ENCODE measurements at places on chromosomes 11 and 22.

DNA sequence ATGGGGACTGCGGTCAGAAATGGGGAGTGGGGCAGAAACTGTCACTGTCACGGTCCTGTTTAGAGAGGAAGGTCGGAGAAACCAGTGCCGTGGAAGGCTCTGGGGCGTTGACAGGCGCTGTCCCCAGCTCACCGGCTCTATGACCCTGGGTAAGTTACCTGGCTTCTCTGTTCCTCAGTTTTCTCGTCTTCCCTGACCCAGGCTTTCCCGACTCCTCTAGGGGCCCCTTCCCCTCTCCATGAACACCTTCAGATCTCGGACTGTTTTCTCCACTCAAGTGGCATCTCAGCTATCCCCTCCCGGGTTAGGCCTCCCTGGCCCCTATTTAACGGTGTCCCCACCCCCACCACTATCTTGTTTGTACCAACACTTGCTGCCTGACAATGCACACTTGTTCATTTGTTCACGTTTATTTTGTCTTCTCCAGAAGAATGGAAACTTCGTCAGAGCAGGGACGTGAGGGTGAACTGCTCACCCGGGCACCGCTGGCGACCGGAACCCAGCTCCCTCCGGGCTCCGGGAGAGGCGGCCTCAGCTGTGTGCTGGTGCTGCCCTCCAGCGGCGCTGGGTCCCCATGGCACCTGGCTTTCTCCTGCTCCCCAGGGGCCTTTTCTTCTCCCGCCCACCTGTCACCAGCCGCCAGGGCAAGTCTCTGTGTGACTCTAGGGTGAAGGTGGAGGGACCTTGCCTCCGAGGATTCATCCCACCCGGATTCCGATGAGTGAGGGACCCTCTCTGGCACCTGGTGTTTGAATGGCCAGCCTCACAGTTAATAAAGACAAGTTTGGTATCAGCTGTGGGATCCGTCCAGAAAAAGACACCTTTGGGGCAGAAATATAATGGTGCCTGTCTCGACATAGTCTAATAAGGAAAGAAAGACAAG lies 33.1 kb upstream of the SLC35C1 start:
- peak; percentile 82 for DNase-seq

DNA sequence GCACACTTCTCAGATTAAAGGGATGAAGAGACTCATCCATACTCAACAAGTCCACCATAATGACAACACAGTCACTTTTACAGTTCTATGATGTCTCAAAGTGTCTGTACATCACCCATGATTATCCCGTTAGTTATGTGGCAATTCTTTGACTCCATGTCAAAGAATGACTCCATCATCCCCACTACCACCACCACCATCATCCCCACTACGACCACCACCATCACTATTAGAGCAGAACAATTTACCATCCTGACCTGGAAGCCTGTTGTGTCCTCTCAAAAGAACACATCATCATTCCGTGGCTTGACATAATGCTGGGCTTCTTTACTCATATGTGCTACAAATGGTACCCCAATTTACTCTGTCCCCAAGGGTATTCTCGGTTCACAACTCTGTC lies 13.7 kb downstream of the PRR5L start:
- DNase-seq: no peak

- no peak for DNase-seq
Observed at GRCh38 chr11:96200243-96200642, 142.8 kb downstream of the MAML2 start.

DNA sequence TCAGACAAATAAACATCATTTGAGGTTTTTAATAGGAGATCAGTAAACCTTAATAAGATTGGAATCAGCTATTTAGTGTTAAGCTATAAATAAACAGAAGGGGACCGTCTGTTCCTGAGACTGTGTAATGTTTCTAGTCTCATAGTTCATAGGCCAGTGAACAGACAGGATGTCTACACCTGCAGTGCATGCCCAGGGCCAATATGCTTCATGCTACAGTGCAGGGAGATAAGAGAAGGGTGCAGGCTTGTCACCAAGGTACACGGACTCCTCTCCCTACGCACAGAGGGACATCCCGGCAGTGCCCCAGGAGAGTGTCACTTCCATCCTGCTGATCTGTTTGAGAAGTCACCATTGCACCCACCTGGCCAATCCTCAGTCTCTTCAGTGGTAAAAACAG lies 148.6 kb downstream of the OPCML start:
- DNase-seq: no peak

DNA sequence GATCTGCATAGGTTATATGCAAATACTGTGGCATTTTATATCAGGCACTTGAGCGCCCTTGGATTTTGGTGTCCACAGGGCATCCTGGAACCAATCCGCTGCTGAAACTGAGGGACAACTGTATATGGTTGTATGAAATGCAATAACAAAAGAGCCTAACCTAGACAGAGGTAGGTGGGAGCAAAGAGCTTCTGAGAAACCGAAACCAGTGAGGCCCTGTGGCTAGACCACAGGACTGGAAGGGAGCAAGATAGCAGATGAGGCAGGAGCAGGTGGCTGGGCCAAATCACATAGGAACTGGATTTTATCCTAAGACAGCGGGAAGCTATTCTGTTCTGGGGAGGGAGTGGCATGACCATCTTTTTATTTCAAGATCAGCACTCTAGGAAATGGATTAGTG lies 30.1 kb downstream of the RCN1 start:
- no peak for DNase-seq

DNA sequence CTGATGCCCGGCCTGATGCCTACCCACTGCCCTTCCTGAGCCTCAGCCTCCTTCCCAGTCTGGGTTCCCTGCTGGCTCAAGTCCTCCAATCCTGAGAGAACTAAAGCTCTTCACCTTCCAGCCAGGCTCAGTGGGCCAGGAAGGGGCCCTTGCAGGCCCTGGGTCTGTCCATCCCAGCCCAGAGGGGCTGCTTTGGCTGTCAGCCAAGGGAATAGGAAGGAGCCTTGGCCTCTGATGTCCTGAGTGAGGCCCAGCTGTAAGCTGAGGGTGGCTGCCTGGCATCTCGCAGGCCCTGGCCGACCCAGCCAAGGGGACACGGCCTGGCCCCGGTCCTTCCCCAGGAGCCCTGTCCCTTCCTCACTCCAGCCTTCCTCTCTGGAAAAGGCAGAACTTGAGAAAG lies 83.4 kb downstream of the DHCR7 start:
- no peak for DNase-seq

GRCh38 chr11:63673579-63673978 lies 2.4 kb upstream of the ATL3 start:
- no peak for DNase-seq

DNA sequence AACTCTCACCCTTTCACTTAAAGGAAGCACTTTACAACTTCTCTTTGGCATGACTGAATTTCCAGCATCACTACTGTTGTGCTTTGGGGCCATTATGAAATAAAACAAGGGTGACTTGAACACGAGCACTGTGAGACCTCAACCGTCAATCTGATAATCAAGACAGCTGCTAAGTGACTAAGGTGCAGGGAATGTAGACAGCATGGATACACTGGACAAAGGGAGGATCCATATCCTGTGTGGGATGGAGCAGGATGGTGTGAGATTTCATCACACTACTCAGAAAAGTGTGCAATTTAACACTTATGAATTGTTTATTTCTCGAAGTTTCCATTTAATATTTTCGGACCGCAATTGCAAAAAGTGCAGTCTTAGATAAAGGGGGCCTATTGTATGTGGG lies 16.1 kb upstream of the EXPH5 start:
- DNase-seq: no peak

- peak; percentile 13 for DNase-seq
Observed at GRCh38 chr11:31509051-31509428, 382 bp downstream of the IMMP1L start.

- DNase-seq: no peak
Observed at GRCh38 chr11:73397468-73398131, 21.4 kb downstream of the RELT start.

DNA sequence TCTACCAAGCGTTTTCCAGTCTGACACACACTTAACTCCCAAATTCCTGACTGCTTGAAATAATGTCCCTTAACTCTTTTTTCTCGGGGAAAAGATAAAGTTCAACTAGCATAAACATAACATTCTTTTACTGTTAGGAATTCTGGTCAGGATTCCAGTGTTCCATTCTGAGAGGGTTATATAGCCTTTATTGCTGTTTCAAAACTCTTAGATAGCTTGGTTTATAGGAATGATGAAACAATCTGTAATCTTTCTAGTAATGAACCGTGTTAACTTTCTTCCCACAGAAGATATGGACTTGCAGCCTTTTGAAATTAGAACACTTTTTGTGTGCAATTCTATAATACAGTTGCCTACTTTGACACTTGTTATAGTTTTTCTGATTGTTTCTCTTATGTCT lies 8.6 kb downstream of the REXO2 start:
- DNase-seq: no peak

- DNase-seq: no peak
Observed at GRCh38 chr11:36394926-36395325, 98.8 kb downstream of the PRR5L start.

DNA sequence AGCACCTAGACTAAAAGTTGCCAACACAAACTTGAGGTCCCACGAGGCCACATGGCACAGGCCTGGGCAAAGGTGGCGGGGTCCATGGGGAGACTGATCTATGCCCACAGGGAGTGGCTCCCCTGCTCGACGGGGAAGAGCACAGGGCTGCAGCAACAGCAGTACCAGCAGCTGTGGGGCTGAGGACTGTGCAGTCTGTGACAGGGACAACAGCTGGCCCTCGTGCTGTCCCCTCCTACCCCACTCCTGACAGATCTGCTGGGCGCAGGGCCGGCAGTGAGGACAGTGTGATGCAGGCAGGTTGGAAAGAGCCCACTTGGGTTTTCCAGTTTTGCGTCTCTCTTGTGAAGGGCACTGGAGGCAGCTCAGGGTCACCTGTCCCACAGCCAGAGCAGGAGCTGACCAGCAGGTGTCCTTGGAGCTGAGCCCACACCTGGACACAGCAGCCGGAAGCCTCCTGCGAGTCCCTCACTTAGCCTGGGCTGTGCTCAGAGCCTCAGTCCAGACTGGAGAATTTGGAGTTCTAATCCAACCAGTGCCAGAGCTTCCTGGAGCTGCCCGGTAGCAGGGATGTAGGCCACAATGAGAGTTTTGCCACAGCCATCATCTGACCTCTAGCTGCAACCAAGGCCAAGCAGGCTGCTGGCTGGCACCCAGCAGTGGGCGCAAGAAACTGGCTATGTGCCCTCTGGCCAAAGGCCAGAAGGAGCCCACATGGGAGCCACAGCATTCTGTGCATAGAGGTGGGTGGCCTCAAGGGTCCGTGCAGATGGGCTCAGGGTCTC lies 3.6 kb upstream of the GAS2L1 start:
- no peak for DNase-seq

DNA sequence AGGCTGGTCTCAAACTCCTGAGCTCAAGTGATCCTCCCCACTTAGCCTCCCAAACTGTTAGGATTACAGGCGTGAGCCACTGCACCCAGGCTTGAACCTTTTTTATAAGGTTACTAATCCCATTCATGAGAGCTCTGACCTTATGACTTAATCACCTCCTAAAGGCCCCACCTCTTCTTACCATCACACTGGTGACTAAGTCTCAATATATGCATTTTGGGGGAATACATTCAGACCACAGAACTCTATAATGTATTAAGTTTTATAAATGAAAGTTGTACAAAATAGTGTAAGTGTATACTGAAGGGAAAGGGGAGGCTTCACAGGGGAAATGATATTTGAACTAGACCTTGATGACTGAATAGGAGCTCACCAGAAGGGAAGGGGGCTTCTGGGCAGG lies 28.4 kb upstream of the RBFOX2 start:
- DNase-seq: no peak

DNA sequence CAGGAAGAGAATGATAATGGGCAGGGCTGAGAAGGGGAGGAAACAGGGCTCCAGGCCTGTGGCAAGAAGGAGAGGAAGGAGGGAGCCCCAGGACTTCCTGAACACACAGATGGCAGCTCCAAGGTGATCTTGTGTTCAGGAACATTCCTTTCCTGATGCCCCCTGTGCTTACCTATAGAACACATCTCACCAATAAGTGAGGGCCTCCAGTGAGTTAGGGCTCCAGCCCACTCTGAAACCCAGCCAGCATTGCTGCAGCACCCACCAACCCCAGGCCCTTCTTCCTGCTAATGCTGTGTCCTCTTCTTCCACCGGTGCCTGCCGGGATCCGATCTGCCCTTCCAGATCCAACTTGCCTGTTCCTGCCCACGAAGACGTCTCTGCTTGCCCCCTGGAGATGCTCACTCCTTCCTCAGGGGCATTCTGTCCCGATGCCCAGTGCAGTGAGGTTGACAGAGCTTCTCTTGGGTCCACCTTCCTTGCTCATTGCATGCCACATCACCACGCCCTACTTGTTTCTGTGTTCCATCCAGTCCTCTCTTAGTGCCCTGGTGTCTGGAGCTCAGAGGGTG lies 17.4 kb downstream of the ANKK1 start:
- no peak for DNase-seq

GRCh38 chr11:34987617-34988016 lies 71.2 kb downstream of the PDHX start:
- no peak for DNase-seq

DNA sequence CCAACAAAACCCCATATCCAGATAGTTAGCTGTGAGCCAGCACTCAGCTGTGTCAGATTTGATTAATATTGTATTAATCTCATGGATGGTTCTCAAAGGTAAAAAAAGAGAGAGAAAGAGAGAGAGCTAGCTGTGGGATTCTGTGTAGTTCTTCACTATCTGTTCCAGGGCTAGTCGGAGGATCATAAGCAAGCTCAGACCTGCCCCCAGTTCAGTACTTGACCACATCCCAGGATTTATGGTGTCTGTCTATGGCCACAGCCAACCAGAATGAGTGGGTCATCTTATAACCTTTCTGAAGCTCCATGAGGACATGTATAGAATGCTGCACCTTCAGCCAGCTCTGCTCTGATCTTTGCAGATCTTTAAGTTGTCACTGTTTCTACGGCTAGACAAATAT lies 13.5 kb upstream of the B3GNT6 start:
- DNase-seq: no peak

- no peak for DNase-seq
Observed at GRCh38 chr11:76623884-76624419, 46.6 kb downstream of the LRRC32 start.

GRCh38 chr11:97502201-97502600 lies 1112.4 kb downstream of the JRKL start:
- no peak for DNase-seq

GRCh38 chr22:42892571-42893316 lies 35.7 kb upstream of the ARFGAP3 start:
- DNase-seq: no peak

DNA sequence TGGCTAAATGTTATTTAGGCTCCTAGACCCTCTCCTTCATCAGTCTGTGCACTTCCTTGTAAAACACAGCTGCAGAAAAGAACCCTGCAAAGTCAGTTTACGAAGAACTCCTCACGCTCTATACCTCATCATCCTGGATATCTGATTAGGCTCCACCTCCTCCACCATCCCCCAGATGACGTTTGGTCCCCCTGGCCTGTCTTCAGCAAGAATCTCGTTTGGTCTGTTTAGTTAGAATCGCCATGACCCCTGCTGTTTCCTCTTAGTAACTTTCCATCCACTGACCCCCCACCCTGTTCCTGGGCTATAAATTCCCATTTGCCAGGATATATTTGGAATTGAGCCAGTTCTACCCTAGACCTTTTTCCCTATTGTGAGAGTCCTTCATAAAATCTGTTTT lies 214.1 kb downstream of the OPCML start:
- DNase-seq: no peak

Measured in activated CD4-positive, alpha-beta T cell treated with anti-CD3 and anti-CD28 coated beads, Interleukin-2, amount 10 ng/mL, durations not matched to agents 7 days and 5 days (primary cell).